CD4-positive, alpha-beta memory T cell (primary cell): ENCODE measurements at places on chromosomes 13 and 19.

DNA sequence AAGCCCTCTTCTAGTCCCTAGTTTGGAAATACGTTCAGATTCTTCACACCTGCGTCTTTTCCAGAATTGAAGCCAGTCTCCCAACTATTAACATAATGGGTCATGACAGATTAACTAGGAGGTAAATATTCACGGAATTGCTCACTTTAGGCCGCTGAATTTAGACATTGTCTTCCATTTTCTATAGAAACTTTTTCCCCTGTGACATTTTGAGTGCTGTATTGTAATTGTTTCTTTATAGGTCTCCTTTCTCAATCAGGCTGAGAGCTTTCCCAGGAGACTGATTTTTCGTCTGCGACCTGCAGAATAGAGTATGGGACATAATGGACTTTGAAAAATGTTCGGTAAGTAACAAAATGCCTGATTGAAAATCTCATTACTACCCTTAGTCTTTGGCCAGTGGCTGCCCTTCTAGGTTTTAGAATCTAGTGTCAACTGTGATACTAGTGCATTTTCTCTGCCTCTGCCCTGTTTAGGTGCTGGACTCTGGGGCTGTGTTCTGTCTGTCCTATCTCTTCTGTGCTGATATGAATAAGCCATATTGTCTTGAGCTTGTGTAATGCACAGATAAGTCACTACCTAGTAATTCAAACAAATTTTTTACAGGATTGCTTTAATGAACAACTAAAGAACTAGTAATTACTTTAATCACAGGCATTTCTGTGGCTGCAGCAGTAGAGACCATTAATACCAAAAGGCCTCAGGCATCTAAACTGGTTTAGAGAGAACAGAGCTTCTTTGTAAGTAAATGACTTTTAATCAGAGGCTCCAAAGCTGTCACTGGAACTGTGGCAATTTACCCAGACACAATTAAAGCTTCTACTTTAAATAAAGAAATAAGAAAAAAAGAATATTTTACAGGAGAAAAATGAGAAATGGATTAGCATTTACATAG is 122.4 kb upstream of the FREM2 start:
- no peak for DNase-seq

DNA sequence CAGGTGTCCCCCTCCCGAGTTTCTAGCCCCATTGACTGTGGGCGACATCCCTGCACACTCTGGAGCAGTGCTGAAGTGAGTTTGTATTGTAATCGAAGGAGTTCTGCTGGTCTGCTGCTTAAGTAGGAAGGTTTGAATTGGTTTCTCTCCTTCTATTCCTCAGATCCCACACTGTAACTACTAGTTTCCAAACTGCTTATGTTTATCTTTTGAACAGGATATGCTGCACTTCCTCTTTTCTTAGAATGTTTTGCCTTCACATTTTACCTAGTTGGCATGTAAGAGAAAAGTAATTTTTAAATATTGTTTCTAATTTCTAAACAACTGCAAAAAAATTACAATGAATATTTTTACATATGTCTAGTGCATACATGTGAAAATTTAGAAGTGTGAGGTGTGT is 511.8 kb downstream of the KLF12 start:
- DNase-seq = no peak

- no peak for DNase-seq
Measured at GRCh38 chr13:46367617-46368327, 19.3 kb downstream of the RUBCNL start.

DNA sequence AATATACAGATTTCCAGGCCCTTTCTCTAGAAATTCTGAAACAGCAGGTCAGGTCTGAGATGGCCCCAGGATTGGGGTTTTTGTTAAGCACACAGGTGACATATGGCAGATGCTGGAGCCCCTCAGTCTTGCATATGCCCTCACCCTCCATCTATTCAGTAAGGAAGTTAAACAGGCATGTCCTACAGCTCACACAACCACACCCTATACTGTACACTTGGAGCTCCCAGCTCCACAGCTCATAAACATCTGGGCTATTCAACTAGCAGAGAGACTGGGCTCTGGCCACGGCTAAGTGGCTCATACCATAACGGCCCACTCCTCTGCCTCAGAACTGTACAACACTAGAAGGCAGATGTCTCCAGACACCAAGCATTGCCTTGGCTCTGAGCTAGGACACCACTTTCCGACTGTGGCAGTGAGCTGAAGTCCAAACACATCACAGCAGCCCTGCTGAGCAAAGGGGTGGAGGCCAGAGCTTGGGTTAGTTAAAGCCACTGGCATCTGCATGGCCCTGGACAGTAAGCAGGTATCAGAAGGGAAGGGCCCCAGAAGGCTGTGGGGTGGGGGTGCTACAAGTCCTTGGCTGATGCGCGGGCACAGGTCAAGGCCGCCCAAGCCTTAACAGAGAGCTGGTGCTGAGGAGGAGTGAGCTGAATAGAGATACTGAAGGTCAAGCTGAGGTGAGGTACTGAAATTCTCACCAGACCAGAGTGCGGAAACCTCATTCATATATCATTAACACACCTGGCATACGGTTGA is 79.1 kb downstream of the ABCC4 start:
- no peak for DNase-seq

DNA sequence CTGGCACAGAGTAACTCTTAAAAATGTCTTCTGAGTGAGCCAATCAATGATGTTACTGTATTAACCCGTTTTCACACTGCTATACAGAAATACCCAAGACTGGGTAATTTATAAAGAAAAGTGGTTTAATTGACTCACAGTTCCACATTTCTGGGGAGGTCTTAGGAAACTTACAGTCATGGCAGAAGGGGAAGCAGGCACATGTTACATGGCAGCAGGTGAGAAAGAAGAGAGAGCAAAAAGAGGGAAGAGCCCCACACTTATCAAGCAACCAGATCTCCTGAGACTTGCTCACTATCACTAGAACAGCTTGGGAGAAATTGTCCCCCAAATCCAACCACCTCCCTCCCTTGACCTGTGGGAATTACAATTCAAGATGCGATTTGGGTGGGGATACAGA is 97.6 kb upstream of the MIR17HG start:
- no peak for DNase-seq

DNA sequence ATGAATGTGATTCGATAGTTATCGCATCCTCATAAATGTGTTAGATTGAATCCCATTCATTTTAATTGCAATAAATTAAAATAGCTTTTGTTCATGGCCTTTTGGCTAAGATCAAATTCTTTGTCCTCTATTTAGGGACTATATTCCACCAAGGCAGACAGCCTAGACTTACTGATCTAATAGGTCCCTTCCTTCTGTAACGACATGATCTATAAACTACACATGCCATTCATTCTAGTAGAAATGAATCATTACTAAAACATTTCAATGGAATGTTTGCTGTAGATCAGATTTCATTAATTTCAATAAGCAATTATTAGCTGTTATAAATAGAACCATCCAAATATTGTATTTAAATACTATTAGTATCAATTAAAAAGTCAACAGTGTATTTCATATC is 526.6 kb upstream of the KLHL1 start:
- DNase-seq = no peak

DNA sequence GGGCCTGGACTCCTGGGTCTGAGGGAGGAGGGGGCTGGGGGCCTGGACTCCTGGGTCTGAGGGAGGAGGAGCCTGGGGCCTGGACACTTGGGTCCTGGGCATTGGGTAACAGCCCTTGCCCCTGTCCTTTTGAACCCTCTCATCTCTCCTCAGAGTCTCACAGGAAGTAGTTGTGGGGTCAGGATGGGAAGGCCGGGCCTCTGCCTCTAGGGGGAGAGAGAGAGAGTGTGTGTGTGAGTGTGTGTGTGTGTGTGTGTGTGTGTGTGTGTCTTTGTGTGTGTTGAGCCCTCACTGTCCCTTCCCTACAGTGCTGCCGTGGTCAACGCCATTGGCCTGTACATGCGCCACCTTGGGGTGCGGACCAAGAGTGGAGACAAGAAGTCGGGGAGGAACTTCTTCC is 10.9 kb downstream of the ARHGEF1 start:
- DNase-seq = no peak

GRCh38 chr19:35392742-35393715 is 22.2 kb downstream of the GPR42 start:
- DNase-seq = no peak

GRCh38 chr13:92494915-92495314 is 731.7 kb upstream of the GPC6 start:
- no peak for DNase-seq

- no peak for DNase-seq
Measured at GRCh38 chr13:31887286-31887685, 144.3 kb upstream of the FRY start.

GRCh38 chr19:543910-544608 is at the start of gene GZMM:
TSS of gene GZMM (plus strand) at chr19:544053. CDS start at chr19:544072, 19 bp downstream.
- peak; percentile 82 for DNase-seq

GRCh38 chr13:111249637-111250360 is 70.6 kb upstream of the TEX29 start:
- no peak for DNase-seq

GRCh38 chr13:103272770-103273169 is 206.6 kb upstream of the SLC10A2 start:
- no peak for DNase-seq

GRCh38 chr19:6221878-6222746 is 57.7 kb downstream of the MLLT1 start:
- DNase-seq = peak; percentile 25

DNA sequence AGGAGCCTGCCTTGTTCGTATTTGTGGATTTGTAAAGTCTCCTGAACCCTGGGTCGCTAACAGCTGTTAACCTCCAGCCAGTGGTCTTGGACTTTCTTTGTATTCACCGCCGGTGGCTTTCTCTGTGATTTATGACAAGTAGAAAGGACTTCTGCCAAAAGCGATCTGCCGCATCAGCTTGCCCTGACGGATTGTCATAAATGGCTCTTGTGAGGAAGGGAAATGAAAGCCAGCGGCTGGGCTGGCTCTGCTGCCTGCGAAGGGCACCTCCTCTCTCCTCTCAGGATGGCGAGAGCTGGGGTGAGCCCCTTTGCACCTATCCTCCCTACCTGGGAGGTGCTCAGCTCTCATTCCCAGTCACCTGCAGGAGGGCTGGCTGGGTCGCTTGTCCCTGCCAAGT is 25.6 kb downstream of the DHRS12 start:
- no peak for DNase-seq

DNA sequence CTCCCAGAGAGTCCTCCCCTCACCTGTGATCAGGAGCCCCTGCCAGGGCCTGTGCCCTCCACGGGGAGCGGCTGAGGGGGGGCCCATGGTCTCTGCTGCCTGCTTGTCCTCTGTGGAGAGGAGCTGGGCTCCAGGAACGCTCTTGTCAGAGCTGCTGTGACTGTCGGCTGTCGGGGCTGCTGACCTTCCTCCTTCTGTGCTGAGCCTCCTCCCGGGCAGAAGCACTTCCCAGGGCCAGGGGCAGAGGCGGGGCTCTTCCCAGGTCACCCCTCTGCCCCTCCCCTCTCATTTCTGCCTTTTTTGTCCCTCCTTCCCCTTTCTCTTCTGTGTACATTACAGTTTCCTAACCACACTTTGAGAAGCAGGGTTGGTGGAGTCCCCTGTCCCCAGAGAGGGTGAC is at the start of gene CEACAM4:
Gene CEACAM4 (minus strand): TSS at position 198 of the 400 bp plus-strand sequence. CDS start 111 bp downstream, at position 87.
- no peak for DNase-seq

DNA sequence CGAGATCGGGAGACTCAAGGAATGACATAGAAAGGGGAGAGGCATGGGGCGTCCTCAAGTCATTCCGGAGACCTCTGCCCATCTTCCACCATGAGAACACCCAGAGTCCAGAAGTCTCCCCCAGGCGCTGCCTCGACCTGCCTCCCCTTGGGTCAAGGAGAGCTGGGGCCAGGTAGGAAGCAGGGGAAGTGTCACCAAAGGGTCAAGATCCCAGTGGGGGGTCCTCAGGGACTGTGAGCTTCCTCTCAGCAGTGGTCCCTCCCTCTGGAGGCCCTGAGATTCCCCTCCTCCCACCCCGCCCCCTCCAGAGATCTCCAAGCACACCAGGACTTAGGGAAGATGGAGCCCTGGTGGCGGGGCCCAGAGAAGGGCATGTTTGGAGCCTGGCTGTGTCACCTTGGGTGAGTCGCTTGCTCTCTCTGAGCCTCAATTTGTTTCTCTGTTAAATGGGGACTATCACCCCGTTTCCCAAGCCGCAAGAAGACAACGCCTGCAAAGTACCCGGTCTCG is 919 bp downstream of the DACT3 start:
- DNase-seq = no peak

DNA sequence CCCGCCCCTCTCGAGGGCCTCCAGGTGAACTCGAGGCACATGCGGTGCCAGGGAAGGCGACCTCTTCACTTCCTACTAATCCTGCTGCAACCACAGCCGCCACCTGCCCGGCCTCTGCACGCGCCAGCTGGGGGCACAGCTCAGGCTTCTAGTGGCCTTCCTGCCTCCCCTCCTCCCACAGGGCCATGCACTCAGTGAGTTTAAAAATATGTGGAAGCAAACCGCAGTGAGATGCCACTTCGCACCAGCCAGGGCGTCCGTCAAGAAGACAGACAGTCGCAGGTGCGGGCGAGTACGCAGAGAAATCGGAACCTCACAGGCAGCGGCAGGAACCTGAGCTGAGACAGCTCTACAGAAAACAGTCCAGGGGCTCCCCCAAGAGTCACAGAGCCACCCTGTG is 10.4 kb downstream of the LMNB2 start:
- DNase-seq = no peak

GRCh38 chr13:25446261-25446660 is 74.5 kb downstream of the ATP8A2 start:
- no peak for DNase-seq

DNA sequence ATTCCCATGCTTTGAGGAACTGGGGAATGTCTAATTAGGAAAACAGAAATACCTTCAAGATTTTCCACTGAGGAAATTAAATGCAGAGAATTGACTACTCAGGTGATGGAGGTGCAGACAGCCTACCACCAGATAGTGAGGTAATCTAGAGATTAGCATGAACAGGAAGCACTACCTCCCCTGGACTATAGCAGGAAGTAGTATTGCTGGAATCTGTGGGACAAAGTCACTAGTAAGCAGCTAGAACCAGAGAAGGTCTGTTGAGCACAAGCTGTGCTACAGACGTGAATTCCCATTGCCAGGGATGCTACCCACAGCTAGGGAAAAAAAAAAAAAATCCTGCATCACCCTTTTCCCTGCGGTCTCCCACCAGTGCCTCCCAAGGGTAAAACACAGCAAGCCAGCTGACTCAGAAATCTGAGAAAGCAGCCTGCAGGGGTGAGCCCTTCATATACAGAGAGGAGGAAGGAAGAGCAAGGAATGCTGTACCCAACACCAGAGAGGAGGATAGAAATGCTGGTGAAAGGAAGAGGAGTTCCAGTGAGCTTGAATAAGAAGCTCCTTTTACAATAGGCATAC is 10.2 kb downstream of the ENOX1 start:
- no peak for DNase-seq

GRCh38 chr19:5232798-5233505 is 107.7 kb downstream of the PTPRS start:
- DNase-seq = no peak

- DNase-seq = peak; percentile 41
Measured at GRCh38 chr19:7692417-7693088, 9.4 kb downstream of the FCER2 start.
